Foreskin melanocyte (primary cell): ENCODE measurements at places on chromosomes 2 and 18.

DNA sequence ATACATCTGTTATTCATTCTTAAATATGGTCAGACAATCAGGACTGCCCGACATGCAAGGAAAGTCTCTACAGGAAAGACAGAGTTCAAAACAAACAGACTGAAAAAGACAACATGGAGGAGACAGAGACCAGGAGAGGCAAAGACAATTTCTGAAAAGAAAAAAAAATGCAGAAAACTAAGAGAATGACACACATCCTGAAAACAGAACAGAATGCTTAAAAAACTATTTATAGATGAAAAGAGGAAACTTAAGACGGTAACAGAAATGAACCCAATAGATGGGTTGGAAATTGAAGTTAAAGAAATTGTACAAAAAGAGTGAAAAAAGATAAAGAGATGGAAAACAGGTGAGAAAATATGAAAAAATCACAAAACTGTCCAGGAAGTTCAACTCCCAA lies 95.7 kb downstream of the BCL2 start:
- no peak for DNase-seq

DNA sequence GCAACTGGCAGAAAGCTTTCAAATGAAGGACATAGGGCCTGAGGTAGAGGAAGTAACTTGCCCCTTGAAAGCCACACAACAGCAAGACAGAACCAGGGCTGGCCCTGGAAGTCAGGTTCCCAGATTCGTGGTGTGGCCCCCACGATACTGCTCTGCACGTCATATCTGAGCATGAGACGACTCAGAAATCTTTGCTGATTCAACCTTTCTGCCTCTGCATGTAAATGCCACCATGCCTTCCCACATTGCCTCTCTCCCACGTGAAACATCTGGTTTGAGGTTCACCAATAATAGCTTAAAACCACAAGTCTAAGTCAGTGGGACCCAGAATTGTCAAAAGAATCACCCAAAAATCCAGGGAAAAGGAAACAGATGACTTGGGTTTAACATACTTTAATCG lies 214.0 kb upstream of the TRIB2 start:
- DNase-seq = no peak

DNA sequence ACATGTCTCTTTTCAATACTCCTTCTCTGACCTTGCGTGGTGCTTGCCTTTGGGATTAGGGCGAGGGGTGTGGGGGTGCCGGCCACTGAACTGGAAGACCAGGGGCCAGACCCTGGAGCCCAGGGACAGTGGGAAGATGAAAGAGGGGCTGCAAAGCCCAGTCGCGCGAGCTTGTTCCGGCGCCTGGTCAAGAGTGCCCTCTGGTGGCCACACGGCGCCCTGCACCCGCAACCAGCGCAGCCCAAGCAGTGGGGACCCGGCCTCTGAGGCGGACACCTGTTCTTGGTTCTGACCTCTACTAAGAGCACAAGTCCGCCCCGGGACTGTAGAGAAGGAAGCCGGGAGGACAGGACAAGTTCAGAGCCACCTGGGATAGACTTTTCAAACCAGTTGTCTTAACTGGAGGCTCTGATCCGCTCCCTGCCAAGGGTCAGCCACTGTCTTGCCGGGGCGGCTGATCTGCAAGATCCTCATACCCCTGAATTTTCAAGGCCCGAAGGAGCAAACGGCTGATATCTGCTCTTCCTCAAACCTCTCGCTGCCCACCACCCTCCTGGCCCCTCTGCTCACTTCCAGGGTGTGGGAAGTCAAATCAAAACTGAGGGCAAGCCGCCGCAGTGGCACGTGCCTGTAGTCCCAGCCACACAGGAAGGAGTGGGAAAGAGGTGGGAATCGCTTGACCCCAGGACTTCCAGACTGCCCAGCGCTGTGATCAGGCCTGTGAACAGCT lies 14.9 kb upstream of the MSH6 start:
- DNase-seq = no peak

- no peak for DNase-seq
Measured at GRCh38 chr2:240983996-240984498, 14.4 kb upstream of the SNED1 start.

DNA sequence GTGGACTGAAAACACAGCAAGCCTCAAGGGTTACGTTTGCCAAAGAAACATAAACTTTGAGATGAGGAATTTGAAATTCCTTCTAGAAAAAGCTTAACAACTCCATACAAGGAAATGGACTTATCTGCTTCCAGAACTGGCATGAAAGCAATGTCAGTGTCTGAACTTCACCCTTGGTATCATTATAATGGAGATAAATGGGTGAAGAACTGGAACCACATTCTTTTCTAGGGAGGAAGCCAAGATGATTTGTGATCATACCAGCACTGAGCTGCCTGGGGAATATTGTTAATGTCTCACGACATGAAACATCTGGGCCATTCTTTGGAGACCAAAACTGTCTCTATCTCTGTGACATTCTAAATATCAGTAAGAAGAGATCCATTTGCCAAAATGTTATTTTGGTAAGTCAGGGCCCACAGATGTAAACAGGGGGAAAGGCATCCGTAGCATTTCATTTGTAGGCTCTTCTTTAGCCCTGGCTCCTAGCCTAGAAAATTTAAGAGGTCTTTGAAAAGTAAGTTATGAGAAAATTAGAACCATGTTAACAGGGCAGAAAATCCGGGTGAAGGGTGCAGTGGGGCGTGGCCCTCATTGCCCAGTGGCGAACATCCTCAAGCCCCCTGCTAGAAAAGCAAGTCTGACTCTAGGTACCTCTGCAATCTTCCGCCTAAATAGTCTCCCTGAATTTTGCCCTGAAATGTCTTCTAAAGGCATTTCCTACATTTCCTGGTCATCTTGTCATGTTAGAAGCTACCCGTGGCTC lies 295.3 kb upstream of the EPAS1 start:
- DNase-seq = no peak

- no peak for DNase-seq
Measured at GRCh38 chr2:11286749-11287148, 57.7 kb downstream of the ROCK2 start.

- DNase-seq = no peak
Measured at GRCh38 chr2:119015845-119016244, 73.9 kb downstream of the MARCO start.
